SJSA1 (cell line): ENCODE measurements at places on chromosomes 3 and 15.

DNA sequence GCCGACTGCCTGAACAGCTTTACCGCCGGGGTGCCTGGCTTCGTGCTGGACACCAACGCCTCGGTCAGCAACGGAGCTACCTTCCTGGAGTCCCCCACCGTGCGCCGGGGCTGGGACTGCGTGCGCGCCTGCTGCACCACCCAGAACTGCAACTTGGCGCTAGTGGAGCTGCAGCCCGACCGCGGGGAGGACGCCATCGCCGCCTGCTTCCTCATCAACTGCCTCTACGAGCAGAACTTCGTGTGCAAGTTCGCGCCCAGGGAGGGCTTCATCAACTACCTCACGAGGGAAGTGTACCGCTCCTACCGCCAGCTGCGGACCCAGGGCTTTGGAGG lies 815 bp downstream of the SPINT1 start:
- no peak for DNase-seq

- no peak for DNase-seq
These were observed 24.0 kb upstream of the TRH start for GRCh38 chr3:129950318-129951046.

DNA sequence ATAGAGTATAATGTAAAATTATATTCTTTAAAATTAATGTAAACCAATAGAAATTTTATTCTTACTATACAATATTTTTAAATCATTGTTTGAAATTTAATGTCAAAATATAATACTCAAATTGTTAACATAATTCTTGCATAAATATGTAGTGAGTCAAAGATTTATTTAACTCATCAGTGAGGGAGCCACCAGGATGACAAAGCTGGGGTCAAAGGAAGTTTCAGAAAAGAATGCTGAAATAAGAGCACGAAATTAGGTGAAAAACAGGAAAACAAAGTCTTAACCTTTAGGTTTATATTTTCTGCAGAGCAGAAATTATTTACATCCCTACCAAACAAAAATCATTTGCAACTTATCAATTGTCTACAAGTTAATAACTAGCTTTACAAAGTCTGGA lies 74.1 kb downstream of the DIPK2A start:
- DNase-seq = no peak

DNA sequence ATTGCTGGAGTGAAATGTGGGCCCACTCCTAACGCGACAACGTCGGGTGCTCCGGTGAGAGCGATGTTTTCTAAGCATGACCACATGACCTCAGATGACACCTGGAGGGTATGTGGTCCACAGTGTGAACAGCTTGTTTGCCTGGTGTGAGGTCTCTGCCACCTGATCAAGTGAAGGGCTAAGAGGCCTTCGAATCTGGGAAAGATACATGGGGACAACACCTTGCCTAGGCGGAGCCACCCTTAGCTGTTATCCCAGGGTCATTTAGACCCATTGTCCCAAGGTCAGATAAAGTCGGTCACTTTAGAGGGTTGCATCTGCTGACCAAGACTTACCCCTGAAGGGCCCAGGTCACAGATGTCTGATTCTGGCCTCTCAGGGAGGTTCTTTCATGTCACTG lies 34.9 kb upstream of the ALDH1A3 start:
- no peak for DNase-seq

DNA sequence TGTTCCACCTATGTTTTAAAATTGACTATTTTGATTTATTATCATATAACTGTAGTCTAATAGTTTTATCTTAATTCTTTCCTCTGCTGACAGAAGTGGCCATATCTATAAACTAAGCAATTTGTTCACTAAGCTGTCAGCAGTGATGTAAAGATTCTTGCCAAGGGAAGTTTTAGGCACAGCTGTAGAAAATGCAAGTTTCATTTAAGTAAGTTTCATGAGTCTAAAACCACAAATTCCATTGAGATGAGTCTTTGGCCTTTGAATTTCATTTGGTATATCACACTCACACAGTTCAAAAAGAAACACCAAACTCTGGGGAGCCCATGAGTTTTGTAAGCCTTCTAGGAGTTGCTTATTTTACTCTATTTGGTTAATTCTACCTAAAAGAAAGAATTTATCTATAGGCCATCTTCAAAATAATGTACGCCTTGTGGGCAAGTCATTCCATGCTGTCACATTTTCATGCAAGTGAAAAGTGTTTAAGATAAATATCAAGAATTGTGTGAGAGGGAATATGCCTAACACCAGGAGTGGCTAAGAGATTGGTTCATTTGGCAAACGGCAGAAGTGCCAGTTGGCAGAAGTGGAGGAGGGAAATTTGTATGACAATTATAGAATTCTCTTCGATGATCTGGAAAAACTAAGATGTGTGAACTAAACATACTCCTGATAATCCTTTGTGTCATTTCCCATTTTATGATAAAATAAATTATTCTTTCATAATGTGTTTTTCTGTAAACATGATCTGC lies 292.9 kb downstream of the ZIC4 start:
- DNase-seq = peak; percentile 37

DNA sequence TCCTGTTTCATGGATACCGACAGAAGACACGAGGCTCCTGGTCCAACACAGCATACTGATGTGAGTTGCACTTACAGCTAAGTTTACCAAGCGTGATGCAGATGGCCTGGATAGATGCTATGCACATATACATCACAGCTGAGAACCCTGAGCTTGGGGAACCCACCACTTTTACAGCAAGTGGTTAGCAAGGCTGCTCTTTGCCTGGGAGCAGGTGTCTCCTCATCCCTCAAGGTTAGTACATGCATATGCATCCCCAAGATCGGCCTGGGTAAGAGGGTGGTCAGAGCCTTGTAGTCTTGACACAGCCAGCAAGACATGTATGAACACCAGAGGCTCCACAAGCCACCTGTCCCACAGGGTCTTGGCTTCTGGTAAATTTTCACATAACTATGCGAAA lies 28.3 kb downstream of the LRRC2 start:
- no peak for DNase-seq

DNA sequence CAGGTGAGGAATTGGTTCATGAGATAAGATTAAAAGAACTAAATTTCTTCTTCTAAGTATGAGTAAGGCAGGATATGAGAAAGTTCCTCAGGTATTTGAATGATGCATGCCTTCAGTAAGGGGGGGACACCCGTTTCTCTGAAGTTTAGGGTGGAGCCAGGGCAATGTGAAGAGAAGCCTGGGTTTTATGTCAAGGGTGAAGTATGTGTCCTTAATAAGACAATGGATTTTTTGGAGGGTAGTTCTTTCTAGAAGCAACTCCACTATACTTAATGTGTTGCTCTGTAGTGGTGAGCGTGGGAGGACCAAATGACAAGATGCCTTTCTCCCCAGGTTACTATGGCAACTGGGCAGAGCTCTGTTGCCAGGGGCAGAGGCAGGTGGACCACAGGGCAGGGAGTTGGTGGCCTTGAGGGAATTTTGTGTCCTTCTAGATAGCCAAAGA lies 44.0 kb downstream of the PHLDB2 start:
- DNase-seq = peak; percentile 86

DNA sequence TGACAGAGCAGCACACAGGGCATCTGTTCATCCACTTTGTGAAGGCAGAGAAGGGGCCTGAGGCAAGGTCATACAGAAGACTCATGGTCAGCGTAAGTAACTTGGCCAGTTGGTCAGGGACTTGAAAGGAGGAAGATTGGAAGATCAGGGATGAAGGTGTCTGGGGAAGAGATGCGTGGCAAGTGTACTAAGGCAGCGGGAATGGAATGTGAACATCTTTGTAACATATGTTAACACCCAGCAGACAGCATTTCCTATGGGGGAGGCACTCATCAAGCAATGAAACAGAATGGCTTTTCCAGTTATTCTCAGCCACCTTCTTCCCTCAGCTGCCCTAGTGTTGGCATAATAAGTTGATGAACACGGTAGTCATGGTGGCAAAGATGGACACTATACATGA lies 7.8 kb upstream of the RFC4 start:
- DNase-seq = no peak
